ENCODE measurements at places on chromosomes 13 and 19.
A peak's percentile ranks its signal among the peaks of the same experiment; 100 is the strongest.

- no peak for DNase-seq
Observed at GRCh38 chr13:23725922-23726321, 155.7 kb downstream of the TNFRSF19 start.

GRCh38 chr19:44050740-44051649, 841 bp upstream of the ZNF223 start:
- no peak for DNase-seq

DNA sequence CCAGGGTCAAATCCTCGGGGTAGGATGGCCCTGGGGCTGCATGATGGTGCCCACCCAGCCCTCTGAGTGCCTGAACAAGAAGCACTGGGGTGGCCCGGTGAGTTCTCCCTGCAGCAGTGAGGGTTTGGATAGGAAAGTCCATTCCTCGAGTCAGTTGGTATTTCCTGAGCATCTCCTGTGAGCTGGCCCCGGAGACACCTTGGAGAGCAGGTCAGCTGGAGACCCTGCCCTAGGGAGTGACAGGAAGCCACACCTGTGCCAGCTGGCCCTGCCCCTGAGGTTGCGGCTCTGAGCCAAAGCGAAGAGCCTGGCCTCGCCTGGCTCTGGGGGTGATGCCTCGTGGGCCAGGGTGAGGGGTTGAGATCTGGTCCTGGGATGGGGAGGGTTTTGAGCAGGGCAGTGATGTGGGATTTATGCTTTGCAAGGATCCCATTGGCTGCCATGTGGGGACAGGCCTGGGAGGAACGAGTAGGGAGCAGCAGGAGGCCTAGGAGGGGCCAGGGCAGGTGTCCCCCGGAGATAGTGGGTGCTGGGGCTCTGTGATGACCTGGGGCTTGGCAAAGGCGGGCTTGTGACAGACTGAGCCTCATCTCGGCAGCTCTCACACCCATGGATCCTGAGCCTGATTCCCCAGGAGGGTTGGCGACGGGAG, 16.0 kb downstream of the CRTC1 start:
- no peak for DNase-seq

DNA sequence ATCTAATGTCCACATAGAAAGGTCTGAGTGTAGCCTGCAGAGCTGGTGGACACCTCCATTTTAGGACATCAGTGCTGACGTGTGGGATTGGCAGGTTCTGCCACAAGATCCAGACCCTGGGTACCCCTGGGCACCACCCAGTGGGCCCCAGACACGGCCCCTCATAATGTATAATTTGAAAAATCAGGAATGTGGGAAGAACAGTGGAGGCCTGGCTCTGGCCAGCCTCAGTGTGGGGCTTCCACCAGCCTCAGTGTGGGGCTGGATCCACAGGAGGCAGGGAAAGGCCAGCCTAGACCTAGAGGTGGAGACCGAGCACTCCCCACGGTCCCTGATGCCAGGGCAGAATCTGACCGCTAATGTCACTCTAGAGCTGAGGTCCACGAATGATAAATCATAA, 150.7 kb upstream of the SOX1 start:
- no peak for DNase-seq

GRCh38 chr19:8081569-8082550, 29.3 kb downstream of the CCL25 start:
- DNase-seq, result no peak

DNA sequence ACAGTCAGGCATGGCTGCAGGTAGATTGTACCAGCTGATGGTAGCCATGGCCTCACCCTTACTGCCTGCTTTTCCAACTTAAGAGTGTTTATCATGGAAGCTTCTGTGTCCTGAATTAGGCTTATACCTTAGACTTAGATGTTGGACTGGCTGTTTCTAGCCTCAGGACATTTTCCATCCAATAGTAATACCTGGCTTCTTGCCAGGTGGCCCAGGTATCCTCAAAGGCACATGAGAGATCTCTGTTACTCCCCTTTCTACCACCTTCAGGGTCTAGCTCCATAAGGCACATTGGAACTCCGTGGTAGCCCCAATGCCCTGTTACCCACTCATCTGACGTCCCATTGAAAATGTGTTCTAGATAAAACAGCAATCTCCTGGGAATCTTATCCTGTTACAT, 407.5 kb downstream of the SPRY2 start:
- DNase-seq, result no peak

- DNase-seq, result peak; percentile 56
Observed at GRCh38 chr19:2294687-2295335, 12.8 kb upstream of the PEAK3 start.

DNA sequence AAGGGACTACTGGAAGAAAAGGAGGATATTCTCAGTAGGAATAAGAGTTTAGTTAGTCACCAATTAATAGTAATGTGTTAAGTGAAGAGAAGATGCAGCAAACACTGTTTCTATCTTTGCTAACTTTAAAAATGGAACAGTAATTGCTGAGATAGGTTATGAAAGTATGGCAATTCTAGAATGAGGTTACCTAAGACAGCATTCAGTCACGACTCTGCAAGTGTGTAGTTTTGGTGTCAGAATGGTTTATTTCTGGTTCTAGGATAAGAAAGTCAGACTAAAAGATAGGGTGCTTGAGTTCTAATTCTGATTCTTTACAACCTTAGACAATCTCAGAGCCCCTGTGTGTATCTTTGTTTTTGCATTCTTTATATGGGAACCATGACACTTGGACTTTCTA, 138.1 kb downstream of the POU4F1 start:
- DNase-seq, result no peak

- no peak for DNase-seq
Observed at GRCh38 chr13:76725896-76726295, 160.3 kb downstream of the KCTD12 start.

GRCh38 chr13:84934911-84935310, 864.3 kb downstream of the SLITRK6 start:
- DNase-seq, result no peak

GRCh38 chr13:53507741-53508140, 479.1 kb downstream of the OLFM4 start:
- no peak for DNase-seq

- DNase-seq, result no peak
Observed at GRCh38 chr19:44690131-44690440, 8.9 kb upstream of the CEACAM16 start.

GRCh38 chr19:16227837-16228636, 30.3 kb downstream of the AP1M1 start:
- DNase-seq, result no peak

- no peak for DNase-seq
Observed at GRCh38 chr19:44957526-44957925, 2.3 kb downstream of the CLPTM1 start.

- DNase-seq, result no peak
Observed at GRCh38 chr19:11264452-11265176, 2.3 kb upstream of the DOCK6 start.

- DNase-seq, result no peak
Observed at GRCh38 chr13:106941779-106942178, 373.8 kb upstream of the ARGLU1 start.

DNA sequence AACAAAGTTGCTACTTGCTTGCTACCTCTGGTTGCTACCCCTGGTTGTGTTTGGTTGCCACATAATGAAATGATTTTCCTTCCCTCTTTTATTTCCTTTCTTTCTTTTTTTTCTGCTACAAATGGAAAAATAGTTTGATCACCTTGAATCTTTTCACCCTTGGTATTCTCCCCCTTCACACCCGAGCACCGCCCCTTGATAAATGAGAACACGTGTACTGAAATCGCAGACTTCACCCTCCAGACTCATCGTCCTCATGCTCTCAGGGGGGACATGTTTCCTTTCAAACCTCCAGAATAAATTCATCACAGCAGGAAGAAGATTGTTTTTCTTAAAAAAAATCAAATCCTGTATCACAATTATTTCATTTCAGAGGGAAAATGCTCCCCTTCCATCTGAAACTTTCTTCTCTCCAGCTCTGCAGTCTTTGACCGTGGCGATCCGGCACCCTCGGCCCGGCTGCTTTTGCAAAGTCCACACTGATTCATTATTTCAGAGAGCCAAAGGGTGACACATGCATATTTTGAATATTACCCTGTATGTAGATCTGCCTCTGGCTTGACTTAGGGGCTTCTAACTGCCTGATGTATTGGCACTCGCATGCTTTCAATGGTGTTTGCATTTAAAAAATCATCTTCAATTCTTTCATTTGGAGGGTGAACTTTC, 222.6 kb upstream of the MAB21L1 start:
- DNase-seq, result no peak

DNA sequence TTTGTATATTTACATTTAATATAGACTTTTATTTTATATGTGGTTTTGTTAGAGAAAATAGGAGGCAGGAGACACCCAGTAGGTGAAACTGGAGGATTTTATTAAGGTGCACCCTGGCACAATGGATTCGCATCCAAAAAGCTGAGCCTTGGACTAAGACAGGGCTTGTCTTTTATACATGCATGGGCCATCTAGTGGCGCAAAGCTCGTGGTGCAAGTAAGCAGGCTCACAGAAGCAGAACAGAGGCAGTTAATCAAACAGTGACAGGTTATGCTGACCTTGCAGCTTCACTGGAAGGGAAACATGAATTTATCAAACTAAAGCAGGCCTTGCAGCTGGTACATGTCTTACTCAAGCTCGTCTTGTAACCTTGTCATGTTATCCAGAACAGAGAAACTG, 58.8 kb upstream of the ZNF681 start:
- no peak for DNase-seq

All from HFF-Myc (cell line).